ENCODE measurements at places on chromosomes 7 and 10.

DNA sequence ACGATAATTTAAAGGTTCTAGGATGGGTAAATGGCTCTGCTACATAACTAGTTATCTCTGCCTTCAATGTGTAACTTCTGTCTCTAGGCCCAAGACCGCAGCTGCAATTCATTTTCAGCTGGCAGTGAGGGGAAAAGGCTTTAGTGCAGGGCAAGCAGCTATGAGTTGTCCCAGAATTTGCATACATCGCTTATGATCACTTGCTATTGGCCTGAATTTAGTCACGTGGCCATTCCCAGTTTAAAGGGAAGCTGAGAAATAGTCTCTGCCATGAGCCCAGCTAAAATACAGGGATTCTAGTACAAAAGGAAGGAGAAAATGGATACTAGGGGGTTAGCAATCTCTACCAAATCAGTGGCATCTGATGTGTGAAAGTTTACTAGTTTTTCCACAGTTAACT, 145.8 kb upstream of the IMMP2L start:
- no peak for DNase-seq

- no peak for DNase-seq
Measured at GRCh38 chr10:132848291-132848701, 62.3 kb upstream of the NKX6-2 start.

- DNase-seq = no peak
Measured at GRCh38 chr7:132092106-132092505, 484.2 kb downstream of the PLXNA4 start.

DNA sequence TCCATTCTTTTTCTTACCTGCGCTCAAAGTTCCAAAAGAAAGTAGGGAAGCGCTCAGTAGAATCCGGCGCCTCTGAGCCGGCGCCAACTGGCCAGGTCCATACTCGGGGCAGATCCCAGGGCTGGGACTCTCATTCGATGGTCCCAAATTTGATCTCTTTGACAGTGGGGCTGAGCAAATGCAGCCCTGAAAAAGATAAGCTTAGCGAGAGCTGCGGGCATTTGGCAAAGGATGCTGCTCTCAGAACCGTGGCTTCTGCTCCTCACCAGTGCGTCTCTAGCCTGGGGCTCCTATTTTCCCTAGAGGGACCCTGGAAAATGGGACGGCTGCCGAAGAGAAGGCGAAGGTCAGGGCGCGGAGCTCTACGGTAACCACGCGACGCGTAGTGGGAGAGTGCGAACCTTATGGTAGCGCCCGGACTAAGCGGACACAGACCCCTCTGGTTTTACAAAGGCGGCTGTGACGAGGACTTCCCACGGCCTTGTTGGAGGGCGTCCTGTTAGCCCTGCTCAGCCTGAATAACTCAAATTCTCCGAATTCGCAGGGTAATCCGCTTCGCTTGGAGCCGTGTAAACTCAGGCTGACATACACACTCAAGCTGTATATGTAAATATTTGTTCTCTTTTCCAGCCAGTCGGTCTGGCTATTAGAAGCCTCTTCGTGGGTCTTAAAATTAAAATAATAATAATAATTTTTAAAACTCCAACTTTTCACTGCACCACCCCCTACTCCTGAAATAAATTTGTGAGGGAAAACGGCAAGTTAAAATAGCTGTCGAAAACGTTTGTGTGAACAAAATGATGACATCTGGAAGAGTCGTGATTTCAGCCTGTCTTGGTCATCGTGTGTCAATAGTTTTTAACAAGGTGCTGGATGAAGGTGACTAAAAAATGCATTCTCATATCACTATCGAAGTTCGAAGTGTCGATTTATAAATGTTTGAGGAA, 869 bp upstream of the TBX20 start:
- no peak for DNase-seq

DNA sequence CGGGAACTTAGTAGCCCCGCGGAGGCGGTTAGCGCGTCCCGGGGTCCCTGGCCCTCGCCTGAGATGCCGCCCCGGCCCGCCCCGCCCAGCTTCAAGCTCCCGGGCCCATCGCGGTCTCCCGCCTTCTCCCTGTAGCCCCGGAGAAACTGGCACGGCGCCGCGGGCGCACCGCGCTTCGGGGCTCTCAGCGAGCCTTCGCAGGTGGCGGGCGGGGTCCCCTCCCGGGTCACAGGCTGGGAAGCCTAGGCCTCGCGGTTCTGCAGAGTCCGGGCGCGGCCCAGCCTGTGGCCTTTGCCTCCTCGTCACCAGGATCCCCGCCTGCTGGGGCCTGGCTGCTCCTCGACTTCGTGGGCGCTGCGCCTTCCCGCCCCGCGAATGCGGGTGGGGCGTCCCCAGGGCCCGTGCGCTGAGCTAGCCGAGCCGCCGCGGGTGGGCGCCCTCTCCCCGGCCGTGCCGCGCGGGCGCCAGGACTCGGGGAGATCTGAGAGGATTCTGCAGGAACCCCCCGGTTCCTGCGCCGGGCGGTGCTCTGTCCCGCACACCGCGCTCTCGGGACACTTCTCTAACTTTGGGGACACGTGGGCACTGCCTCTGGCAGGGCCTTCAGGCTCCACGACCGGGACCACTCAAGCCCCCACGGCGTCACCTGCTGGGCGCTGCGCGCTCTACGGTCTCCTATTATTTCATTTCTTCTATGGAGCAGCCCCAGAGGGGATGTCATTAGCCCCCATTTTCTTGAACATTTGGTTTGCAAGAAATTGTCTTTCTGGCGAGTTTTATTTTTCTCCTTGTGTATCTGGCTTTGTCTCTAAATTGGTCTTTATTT, 682 bp upstream of the RGS10 start:
- DNase-seq = no peak

All from cortex of kidney (tissue), 1 donor.